Activated naive CD4-positive, alpha-beta T cell treated with anti-CD3 and anti-CD28 coated beads, Interleukin-2, amount 10 ng/mL, durations not matched to agents 7 days and 5 days (primary cell): ENCODE measurements at places on chromosomes 3 and 15.

GRCh38 chr3:142272200-142272891 lies 47.0 kb upstream of the GK5 start:
- no peak for DNase-seq

GRCh38 chr3:31785734-31786133 lies 195.3 kb downstream of the OSBPL10 start:
- DNase-seq, result no peak

DNA sequence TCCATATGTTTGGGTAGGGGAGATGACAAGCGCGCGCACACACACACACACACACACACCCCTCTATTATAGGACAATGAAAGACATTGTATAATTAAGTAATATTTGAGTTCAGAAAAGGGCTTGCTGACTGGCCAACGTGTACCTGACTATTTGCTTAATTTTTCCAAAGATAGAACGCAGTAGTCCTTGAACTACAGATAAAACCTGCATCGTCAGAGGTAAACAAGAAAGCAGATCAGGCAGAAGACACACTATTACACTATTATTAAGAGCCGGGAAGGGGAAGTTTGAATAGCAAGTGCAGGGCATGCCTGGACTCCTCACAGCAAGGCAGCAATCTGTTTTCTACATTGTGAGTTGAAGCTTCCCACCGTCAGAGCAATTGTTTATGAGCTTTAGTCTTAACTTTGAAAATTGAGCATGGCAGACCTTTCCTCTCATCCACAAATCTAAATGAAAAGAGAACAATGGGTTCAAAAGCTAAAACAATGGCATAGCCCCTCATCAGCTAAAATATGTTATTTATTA lies 427.7 kb downstream of the GABRG3 start:
- no peak for DNase-seq

DNA sequence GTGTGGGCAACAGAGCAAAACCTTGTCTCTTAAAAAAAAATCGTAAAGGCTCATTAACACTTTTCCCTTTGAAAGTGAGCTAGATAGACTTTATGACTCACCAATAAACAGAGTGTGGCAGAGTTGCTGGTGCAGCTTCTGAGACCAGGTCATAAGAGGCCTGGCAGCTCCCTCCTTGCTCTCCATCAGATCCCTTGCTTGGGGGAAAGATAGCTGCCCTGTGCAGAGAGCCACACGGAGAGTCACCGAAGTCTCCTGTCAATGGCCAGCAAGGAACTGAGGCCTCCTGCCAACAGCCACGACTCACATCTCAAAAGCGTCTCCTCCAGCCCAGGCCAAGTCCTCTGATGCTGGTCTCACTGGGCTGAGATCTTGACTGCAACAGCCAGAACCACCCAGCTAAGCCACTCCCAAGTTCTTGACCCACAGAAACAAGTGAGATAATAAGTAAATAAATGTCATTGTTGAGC lies 8.7 kb upstream of the GP9 start:
- DNase-seq, result no peak

DNA sequence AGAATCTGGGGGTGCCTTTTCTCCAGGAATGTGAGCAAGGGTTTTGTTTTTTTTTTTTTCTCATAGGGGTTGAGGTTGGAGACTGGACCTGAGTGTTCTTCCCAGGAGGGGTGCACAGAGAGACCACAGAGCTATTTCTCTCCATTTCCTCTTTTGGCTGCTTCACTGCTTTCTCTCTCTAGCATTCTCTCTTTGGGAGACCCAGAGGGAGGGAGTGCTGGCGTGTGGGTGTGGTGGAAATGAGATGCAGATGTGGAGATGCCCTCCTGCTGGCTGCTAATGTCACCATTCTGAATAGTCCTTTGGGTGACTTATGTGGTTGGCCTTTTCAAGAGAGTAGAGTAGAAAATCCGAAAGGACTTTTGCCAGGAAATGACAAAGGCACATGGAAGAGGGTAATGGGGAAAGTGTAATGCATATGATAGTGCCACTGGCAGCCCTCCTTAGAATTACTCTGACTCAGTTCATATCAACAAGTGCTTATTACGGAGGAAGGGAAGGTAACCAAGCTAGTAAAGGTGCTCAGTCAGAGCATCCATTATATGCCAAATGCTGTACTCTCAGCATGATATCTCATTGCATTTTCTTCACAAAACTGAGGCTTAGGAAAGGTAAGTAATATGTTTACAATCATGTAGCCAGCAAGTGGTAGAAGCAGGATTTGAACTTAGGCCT lies 1.9 kb downstream of the SYN2 start:
- DNase-seq, result no peak

DNA sequence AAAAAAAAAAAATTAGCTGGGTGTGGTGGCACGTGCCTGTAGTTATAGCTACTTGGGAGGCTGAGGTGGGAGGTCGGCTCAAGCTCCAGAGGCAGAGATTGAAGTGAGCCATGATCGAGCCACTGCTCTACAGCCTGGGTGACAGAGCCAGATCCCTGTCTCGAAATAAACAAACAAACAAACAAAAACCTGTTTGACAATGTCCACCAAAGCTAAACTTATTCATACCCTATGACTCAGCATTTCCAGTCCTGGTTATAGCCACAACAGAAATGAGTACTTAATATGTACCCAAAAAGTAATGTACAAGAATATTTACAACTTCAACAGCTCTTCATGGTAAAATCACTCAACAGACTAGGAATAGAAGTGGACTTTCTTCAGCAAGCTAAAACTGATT lies 31.1 kb downstream of the SERP1 start:
- DNase-seq, result no peak

- no peak for DNase-seq
These were observed 18.3 kb downstream of the TRH start for GRCh38 chr3:129992781-129993180.

GRCh38 chr3:52315006-52315405 lies 1.1 kb upstream of the DNAH1 start:
- DNase-seq, result no peak

DNA sequence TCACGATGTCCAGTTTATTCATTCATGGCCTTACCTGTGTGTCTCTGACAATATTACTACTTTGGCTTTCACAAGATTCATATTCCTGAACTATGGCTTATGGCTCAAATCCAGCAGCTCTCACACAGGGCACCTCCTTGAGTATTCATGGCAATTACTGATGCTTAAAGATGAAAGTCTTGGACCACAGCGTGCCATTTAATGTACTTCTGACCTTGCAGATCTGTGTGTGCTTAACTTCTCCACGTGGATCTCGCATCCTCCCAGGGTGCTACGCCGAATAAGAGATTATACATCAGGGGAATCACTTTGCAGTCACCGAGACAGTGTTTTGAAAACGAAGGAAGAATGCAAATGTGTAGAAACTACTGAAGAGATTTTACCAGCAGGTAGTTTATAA lies 147.5 kb downstream of the TNIK start:
- DNase-seq, result no peak

- DNase-seq, result peak; percentile 53
These were observed 52.0 kb upstream of the ULK4 start for GRCh38 chr3:42013691-42014457.

DNA sequence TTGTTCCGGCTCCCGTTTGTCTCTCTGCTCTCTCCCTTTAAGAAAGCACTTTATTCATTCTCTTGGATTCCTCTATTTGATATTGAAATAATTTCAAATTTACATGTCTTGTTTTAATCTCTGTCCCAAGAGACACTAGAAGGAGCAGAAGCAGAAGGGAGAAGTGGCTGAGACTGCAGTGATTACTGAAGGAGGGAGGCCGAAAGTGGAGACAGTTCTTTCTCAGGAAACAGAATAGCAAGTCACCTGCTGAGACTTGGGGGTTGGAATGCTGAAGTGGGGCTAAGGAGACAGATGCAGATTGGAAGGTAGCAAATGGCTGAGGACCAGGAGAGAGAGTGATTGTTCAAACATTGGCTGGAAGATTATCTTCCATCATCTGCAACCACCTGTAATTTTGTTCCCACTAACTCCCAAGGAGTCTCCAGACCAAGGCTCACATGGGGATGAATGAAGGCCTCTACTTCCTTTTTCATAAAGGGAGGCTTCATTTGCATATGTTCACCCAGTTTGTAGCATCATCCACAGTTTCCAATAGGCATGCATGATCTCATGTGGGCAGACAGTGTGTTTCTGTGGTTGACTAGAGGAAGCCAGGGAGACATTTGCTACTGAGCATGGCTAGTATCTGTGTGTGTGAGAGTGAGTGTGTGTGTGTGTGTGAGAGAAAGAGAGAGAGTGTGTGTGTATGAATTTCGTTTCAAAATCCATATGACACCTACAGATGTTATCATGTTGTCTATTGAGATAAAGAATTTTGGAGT lies 24.0 kb downstream of the LTF start:
- DNase-seq, result peak; percentile 69

- no peak for DNase-seq
These were observed 92.3 kb upstream of the ROPN1 start for GRCh38 chr3:124084022-124084881.

GRCh38 chr15:54026891-54027290 lies 48.6 kb downstream of the UNC13C start:
- no peak for DNase-seq

DNA sequence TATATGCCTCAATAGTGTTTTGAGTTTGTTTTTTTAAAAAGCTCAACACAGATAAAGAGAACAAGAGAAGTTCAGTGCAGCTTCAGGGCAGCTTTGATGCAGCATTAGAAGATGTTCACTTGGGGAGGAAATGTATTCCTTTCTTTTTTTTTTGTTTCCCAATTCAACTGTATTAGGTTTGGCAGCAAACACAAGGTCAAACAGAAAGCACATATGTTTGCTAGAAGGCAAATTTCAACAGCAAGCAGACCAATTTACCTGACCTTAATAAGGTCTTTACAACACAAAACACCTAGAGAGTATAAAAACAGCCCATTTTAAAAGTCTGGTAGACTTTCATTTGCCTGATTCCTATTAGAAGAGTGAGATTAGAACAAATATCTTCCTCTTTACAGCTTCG lies 7.3 kb upstream of the CDAN1 start:
- no peak for DNase-seq

- DNase-seq, result no peak
These were observed 126.7 kb upstream of the SAMMSON start for GRCh38 chr3:69872783-69873378.

GRCh38 chr3:8371085-8371551 lies 130.5 kb upstream of the LMCD1 start:
- no peak for DNase-seq

DNA sequence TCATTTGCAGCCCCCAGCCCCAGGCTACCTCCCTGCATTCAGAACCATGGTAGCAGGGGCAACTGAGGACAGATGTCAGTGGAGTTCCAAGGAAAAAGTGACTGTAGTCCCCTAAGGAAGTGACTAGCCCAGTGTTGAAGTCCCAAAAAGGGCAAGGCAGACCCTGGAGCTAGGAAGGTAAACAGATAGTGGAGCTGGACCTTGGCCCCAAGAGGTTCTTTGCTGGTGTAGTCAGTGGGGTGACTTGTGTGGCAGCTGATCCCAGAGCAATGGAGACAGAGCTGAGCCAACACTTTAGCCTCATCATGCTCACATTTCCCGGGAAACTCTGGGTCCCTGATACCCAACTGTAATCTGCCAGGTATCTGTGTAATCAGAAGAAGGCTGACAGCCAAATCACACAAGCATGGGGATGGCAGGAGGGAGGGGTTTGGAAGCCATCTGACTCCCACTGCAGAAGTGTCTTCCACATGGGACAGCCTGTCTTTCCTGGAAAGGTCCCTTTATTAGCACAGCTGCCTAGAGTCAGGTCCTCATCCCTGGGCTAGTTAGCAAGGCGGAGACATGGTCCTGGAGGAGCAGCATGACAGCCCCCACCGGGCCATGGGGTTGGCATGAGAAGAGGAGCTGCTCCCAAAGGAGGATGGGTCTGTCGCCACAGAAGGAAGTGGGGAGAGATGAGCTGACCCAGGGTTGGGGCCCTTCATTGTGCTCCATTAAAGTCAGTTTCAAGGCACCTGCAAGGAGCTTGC lies 39.8 kb downstream of the PXYLP1 start:
- DNase-seq, result no peak

GRCh38 chr3:65322910-65323309 lies 635.1 kb upstream of the ADAMTS9 start:
- DNase-seq, result no peak

- no peak for DNase-seq
These were observed 2.1 kb downstream of the ACVR2B start for GRCh38 chr3:38455639-38456430.

DNA sequence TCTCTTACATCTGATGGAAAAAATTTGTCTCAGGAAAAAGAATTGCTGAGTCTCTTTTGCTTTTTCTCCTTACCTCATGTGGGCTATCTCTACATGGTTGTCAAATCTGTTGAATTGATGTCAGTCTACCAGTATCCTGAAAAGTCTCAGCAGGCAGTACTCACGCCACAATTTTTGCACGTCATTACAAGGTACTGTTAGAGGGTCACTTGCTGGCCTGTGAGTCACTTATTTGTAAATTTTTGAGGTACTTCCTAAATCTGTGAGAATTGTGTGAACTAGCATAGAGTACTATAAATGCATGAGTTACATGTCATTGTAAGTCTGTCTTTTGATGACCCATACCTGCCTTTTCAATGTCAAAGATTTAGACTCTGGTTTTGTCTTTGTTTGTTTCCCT lies 15.9 kb downstream of the HPS3 start:
- no peak for DNase-seq

DNA sequence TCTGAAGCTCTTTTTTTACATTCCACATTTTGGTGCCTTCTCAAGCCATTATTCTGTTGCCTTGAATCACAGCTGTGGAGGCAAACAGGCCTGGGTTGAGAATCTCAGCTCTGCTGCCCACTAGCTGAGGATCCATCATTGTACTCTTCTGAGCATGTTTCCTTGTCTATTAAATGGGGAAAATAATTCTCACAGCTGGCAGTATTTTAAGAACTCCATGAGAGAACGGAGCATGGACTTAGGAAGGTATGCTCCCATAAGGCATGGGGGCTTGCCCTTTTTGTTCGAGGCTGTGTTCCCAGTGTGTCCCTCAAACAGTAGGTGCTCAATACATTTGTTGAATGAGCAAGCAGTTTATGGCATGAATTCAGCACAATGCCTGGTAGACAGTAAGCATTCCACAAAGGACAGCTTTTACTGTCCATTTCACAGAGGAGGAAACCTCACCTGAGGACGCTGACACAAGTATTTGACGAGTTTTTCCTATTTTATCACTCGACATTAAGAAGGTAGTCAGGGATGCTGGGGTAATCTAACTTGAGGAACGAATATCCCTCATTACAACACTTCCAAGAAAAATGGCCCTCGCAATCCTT lies 2.1 kb upstream of the PTPRG start:
- DNase-seq, result no peak

GRCh38 chr3:122875547-122876127 lies 80.8 kb downstream of the SLC49A4 start:
- DNase-seq, result no peak

DNA sequence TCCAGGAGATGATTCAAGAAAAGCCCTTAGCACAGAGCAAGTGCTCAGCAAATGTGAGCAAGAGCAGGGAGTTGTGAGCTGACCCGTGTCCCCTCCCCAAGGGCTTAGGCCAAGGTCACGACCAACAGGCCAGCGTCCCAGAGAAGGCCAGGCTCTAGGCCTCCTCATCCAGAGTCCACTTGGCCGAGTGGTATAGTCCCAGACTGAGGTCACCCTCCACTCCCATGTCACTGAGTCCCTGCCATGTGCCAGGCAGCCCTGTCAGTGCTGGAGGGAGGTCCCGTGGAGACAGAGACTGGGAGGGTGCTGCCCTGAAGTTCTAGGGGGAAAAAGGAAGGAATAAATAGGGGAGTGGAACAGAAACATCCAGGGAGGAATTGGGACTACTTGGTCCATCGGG lies 44.0 kb downstream of the TPRA1 start:
- no peak for DNase-seq

- no peak for DNase-seq
These were observed 193.3 kb downstream of the ISL2 start for GRCh38 chr15:76529911-76530310.
